ENCODE measurements at places on chromosomes 16 and 17. TPM values are rescaled to one million over a fixed set of nuclear protein-coding genes. Genes with fewer than 3 reads are reported as not detected.

- DNase-seq: no peak
These were observed 1.3 kb downstream of the TUBB3 start for GRCh38 chr16:89924297-89924924.

Gene RNF135
- total RNA-seq: 14.6 TPM

- no peak for DNase-seq
These were observed 401.2 kb downstream of the SEC14L1 start for GRCh38 chr17:77542011-77542410.

DNA sequence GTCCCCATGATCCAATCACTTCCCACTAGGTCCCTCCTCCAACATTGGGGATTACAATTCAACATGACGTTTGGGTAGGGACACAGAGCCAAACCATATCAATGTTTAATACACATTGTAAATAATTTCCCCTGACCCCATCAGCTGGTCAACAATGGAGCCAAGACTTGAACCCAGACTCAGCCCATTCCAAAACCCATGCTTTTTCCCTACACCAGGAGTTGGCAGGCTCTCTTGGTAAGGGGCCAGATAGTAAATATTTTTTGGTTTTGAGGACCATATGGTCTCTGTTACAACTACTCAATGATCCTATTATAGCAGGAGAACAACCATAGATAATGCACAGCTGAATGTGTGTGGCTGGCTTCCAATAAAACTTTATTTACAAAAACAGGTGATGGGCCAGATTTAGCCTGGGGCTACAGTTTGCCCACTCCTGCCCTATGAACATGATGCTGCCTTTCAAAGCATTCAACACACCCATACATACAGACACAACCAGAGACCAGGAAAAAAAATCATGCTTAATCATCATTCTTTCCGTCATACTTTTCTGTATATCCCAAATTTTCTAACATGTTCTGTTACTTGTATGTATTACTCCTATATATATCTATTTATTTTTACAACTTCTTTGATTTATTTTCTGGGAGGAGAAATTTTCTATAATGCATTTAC, 22.1 kb upstream of the MSI2 start:
- DNase-seq: no peak

DNA sequence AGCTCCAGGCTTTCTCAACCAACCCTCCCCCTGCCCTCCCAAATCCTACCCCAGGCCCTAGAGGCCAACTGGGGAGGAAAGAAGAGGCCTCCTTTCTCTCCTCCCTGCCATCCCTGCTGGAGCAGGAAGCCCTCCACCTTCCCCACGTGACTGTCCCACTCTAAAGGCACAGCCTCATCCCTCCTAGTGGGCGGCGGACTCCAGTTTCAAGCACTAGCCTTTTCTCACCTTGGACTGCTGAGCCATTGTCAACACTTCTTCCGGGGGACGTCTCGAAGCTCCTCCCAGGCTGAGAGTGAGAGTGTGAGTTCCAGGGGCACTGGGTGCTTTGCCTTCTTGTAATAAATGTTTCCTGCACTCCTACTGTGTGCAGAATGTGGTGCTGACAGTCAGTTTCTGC, 21.4 kb upstream of the IRX6 start:
- no peak for DNase-seq

Gene GJC1
- total RNA-seq: 36.4 TPM

Gene ABCC3
- 7.6 TPM for total RNA-seq

Data from SJSA1 (cell line).